HFFc6 (cell line): ENCODE measurements at places on chromosomes 2 and 18. TPM values are rescaled to one million over a fixed set of nuclear protein-coding genes. Genes with fewer than 3 reads are reported as not detected.

VSNL1 gene
- not detected in 3 replicates for total RNA-seq

CABYR gene
- 1.6 and 3.3 TPM in 2 replicates for total RNA-seq

COBLL1 gene
- 28.8 to 44.7 TPM (median 36.8 TPM) in 3 replicates for total RNA-seq

TUBA3E gene
- total RNA-seq, result not detected in 3 replicates

NYAP2 gene
- total RNA-seq, result not detected in 3 replicates

RAB6C gene
- total RNA-seq, result not detected in 2 replicates

RNF103 gene
- 11.3 and 16.8 TPM in 2 replicates for total RNA-seq

UGT1A6 gene
- total RNA-seq, result not detected in 3 replicates

TFCP2L1 gene
- not detected in 3 replicates for total RNA-seq

FLACC1 gene
- 0.64 to 1.6 TPM (median 1.3 TPM) in 3 replicates for total RNA-seq

DSG2 gene
- not detected in 3 replicates for total RNA-seq

SLC23A3 gene
- total RNA-seq, result 0.75 to 1.3 TPM (median 0.90 TPM) in 3 replicates

GRB14 gene
- not detected in 2 replicates for total RNA-seq

DNA sequence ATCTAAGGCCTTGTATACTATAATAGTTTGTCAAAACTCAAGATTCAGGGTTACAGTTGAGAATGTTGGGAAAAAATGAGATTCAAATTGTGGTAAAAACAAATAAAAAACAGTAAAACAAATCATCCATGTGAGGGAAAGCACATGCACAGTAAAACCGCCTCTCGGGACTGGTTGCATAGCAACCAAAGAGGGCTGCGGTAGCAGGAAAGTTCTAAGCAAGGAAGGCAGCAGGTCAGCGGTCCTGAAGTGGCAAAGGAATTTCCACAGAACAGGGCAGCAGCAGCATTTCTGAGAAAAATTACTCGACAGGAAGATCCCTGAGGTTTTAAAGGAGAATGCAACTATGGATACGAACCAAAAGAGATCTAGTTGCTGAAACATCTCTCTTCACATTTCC, 93.7 kb downstream of the DYNAP start:
- no peak for DNase-seq

DNA sequence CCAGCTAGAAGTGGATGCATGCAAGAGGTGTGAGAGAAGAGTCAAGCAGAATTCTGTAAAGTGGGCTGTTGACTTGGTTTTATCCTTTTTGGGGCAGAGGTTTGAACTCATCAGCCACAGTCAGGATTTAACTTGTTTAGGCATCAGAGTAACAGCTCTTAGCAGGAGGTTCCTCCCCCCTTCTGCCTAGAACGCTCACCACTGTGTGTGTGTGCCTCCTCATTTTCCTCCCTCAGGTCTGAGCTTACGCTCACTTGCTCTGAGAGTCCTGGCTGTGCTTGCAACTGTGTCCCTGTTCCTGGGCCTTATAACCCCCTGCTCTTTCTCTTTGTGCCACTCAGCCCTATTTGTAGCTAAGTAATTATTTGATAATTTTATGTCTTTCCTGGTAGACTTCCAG, 167.9 kb downstream of the TMEM182 start:
- no peak for DNase-seq

DNA sequence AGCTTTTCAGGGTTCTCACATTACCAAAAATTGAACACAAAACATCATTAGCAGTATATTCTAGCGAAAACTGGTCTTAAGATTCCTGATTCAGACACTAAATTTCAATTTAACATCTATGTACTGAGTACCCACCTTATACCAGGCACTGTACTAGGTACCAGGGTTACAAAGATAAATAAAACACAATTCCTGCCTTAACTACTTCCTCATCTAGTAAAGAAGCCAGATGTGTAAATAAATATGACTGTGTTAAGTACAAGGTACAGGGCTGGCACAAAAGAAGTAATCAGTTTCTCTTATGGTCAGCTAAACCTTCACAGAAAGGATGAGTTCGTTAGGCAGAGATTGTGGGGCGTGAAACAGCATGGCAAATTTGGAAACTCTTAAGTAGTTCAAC, 6.1 kb downstream of the FARSB start:
- no peak for DNase-seq

DNA sequence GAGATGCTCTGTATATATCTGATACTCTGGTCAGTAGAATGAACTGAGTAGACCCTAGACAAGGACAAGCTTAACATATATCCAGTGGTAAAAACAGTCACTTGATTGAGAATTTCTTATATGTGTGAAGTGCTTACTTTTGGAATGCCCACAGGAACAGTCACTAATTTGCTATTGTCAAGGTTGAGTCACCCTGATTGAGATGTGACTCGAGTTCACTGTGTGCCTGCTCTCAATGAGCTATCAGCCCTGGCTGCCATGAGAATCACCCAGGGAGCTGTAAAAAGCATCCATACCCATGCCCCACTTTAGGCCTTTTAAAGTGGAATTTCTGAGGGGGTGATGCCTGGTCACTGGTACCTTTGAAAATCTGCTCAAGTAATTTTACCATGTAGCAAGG, 283.7 kb downstream of the SUCLG1 start:
- no peak for DNase-seq

GRCh38 chr2:222891890-222892289, 31.1 kb downstream of the ACSL3 start:
- DNase-seq, result no peak

DNA sequence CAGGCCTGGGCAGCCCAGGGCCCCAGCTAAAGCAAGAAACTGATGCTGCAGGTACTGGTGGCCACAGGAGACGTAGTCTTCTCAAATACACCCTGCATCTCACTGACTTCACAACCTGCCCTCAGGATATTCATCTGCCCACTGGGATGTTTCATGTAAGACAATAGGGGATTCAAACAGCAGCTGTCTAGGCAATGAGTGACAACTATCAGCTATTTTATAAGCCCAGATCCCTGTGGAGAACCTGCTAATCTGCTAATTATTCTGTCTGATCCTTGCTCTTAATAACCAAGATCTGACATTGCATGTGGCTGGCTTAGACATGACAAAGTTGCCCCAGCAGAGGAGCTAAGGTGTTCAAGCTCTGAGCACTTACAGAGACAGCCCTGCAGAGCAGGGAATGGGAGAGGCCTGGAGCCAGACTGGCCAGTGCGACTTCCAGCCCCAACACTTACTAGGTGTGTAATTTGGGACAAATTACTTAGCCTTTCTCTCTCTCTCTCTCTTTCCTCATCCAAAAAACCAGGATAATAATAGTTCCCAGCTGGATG, 28.6 kb downstream of the SIGLEC15 start:
- no peak for DNase-seq

DNA sequence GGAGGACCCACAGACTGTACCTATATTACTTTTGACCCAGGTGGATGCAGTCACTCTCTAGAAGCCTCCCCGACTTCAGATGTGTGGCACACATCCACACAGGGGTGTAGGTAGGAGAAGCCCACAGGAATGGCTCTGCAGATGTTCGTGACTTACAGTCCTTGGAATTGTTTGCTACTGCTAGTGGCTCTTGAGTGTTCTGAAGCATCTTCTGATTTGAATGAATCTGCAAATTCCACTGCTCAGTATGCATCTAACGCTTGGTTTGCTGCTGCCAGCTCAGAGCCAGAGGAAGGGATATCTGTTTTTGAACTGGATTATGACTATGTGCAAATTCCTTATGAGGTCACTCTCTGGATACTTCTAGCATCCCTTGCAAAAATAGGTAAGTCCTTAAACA, 605 bp downstream of the SLC9A4 start:
- DNase-seq, result no peak

DNA sequence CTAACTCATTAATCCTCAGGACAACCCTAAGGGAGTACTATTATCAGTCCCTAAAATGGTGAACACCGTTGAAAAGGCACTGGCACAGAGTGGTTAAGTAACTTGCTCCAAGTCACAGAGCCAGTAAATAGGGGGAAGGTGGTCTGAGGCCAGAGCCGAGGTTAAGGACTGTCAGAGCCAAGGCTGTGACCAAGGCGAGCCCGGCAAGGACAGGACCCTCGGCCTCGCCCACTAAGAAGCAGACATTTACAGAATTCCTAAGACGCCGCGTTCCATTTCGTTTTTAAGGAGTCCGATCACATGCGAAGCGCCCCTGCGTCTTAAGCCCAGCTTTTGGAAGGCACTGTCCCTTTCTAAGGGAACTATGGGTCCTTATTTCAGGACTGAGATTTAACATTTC, 1.1 kb downstream of the PDIA6 start:
- DNase-seq, result no peak

DNA sequence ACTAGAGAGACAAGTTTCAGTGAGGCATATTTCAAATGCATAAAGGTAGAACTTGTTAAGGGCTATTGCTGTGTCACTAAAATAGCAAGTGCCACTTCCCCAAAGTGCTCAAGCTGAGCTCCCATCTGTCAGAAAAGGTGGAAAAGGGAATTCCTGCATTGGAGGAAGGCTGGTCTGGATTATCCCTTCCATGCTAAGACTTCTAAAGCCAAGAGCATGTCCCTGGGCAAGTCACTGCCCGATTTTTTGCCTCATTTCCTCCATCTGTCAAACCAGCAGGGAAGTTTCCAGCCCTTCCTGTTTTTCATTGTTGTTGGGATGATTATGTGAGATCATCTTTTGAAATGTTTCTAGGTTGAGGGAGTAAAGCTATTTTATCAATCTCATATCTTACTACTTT, 175.5 kb downstream of the SETBP1 start:
- DNase-seq, result no peak

DNA sequence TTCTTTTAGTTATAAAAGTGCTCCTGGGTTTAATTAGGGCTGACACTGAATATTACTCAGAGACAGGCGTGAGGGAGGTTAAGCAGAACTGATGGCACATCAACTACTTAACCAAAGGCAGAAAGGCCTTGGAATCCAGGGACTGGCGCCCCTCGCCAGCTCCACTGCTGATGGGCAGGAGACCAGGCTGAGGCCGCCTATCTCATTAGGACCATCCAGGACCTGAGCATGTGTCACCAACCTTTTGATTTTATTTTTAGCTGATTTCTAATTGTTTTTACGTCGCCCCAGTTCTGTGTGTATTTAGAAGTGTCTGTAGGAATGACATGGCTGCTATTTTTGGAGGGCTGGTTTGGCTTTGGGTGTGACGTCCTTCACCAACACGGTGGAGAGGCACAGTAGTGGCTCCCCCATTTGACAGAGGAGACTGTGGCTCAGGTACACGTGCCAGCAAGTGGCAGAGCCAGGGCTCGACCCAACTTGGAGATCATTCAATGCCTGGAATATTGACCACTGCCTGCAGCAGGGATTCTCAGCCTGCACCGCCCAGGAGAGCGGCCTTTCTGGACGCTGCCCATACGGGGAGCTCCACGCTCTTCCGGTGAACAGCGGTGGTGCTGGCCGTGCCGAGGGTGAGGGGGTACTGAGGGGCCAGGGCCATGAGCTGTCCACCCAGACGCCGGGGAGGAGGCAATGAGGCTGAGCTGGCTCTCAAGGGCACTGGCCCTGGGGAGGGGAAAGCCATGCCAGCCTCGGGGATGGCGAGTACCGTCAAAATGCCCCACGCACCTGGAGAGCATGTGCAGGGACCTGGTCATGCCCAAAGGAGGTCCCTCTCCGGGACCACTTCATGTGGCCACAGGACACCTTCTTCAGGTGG, 205.7 kb downstream of the ASB1 start:
- no peak for DNase-seq

- DNase-seq, result no peak
Measured at GRCh38 chr2:203645831-203646230, 60.6 kb upstream of the CD28 start.

- peak; percentile 77 for DNase-seq
Measured at GRCh38 chr2:45993476-45993991, 303.7 kb upstream of the EPAS1 start.

DNA sequence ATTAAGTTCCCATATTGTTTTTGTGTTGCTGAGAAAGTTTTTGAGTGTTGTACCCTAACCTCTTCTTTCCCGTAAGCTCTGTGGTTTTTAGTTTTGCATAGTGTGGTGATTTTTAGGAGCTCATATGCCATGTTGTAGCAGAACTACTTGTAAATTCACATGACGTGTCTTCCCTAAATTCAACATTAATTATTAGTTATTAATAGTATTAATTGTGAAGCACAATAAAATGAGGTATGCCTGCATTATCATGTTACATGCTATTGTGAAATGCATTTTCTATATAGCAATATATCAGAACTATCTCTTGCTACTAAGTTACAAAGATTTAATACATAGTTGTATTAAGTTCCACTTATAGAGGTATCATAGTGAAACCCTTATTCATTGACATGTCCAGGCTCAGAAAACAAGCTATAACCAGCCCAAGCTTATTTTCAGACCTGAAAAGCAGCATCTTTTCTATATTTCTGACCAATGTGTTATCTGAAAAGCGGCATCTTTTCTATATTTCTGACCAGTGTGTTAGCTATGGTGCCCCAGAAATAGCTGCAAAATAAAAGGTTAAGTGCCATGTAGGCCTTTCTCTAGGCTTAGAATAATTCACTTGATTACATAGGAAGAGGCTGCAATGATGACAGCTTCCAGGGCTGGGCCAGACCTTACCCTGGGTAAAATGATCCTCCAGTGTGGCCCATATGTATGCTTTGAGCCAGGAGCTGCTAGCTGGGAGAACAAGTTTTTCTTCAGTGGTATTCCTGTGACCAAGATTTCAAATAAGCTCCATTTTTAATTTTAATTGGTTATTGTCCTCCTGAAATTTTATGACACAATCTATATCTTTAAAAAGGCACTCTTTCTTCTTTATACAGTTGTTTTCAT, 21.6 kb downstream of the EPAS1 start:
- DNase-seq, result no peak

GRCh38 chr2:70357684-70358071, 55.8 kb upstream of the FAM136A start:
- peak; percentile 72 for DNase-seq

DNA sequence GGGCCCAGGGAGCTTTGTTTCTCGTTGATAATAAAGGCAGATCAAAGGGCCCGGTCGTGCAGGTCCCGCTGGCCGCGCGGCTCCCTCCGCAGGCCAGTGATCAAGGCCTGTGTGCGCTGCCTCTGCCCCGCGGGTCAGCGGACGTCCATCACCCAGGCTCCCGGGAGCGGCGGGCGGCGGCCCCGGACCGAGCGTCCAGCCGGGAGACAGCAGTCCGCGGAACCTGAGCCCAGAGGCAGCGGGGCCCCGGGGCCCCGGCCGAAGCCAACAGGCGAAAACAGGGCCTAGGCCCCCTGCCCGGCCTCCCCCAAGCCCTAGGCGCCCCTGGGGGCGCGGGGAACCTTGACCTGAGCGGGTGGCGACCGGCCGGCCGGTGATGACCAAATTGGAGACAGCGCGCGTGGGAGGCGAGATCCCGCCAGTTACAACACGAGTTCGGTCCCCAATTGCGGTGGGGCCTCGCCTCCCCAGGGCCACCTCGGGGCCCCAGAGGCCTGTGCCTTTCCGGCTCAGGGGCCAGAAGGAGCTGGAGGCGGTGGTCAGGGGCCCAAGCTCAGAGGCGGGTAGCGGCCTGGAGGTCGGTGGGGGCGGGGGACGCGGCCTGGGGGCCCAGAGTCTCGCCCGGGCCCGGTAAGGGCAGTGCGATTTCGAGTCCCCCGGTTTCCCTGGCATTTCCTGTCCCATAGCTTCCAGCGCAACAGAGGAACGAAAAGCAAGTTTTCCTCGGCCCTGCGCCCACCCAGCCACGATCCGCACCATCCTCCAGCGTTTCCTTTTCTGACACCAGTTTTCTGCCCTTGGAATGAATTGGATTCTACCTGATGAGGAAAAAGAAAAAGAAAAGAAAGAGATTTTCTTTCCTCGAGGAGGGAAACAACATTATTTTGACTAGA, 5.9 kb downstream of the SP9 start:
- no peak for DNase-seq
